A549 treated with CORT108297 at 1 μM for 4 hours (cell line): ENCODE measurements at places on chromosomes 4 and X. TPM values are rescaled to one million over a fixed set of nuclear protein-coding genes. Genes with fewer than 3 reads are reported as not detected.

CT55 gene
- not detected in 5 replicates for total RNA-seq

TCEANC gene
- 0.53 to 1.3 TPM (median 0.63 TPM) in 5 replicates for total RNA-seq

CYBB gene
- 0.02 to 0.12 TPM (median 0.07 TPM) in 5 replicates for total RNA-seq

COX7B2 gene
- not detected in 5 replicates for total RNA-seq
